Stimulated activated CD8-positive, alpha-beta memory T cell treated with anti-CD3 and anti-CD28 coated beads, Interleukin-7, amount 100 ng/mL, for 1 hour (primary cell): ENCODE measurements at places on chromosomes 2 and 18.

DNA sequence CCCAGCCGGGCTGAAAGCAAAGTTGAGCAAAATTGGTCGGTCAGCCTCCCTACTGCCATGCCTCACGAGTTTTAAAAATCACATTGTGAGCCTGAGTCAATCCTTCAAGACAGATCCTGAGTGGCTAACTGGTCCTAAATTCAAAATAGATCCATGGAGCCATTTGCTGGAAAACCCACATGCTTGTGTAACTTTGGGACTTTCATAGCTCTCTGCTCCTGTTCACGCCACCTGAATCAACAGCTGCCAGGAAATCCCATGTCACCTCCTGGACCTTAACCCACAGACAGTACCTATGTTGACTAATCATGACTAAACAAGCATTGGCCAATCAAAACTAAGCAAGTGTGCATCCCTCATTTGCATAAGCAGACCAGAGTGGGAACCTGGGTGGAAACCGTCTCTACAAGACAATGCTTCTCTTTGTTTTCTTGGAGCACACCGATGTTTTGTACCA is 42.8 kb upstream of the LDLRAD4 start:
- no peak for DNase-seq

DNA sequence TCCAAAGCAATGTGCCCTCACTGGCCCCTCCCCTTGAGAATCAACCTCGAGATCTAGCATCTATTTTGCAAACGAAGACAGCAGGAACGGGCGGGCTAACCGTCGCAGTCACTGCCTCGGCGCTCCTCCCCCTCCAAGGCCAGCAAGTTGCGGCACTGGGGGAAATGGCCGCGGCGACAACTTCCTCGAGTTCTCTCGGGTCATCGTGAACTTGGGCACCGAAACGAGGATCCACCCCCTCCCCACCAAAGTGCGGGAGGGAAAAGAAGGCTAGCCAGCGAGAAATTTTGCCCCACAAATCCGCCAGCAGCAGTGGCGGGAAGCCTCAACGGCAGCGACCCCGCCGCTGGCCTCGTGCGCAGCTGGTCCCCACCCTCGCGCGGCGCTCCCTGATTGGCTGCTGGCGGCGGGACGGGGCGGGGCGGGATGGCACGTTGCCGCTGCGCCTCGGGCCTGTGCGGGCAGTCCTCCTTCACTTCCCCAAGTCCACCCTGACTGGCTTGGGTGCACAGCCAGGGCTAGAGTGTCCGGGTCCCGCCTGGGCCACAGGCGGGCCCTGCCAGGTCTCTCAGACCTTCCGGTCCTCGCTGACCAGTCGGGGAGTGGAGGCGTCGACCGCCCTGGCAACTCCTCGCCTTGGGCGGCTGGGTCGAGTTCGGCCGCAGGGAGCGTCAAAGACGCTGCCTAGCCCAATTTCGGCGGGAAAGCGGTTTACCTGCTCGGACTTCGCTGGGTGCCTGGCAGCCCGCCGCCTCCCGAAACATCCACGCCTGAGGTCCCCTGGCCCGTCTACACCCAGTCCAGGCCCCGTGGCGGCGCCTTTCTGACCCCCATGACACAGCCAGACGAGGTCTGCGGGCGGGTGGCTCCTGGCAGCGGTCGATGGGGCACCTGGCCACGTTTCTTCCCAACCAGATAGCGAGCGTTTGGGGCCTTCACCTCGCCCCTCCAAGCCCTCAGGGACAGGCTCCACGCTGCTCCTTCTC is at the start of gene BOLL:
BOLL (minus strand) TSS at position 364 of the 986 bp plus-strand sequence. CDS start 3,469 bp downstream, outside the sequence.
- DNase-seq = no peak

DNA sequence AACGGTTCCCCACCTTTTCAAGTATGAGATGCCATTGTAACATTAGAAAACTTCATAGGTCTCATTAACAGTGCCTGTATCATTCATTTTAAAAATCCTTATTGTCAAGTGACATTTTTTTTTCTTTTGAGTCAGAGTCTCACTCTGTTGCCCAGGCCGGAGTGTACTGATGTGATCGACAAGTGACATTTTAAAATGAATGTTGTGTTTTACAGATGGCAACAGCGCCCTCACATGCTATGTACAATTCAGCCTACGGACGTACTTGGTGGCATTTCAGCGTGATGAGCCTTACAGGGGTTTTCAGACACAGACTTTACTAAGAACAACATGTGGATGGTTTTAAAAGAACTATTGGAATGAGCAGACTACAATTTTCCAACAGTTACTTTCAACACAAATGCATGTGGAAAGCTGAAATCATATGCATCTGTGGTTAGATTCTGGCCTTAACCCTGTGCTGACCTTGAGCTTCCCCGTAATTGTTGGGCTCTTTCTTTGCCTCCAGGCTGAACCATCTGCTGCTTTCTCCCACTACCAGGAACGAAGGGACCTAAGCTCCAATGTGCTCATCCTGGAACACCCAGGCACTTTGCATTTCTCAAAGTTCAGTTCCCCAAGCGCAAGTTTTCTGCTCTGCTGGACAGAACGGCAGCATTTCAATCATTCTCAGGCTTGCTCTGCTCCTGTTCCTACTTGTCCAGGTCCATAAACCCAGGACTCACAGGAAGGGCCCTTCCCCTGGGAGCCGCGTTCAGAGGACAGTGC is 119.9 kb upstream of the NDUFV2 start:
- no peak for DNase-seq

DNA sequence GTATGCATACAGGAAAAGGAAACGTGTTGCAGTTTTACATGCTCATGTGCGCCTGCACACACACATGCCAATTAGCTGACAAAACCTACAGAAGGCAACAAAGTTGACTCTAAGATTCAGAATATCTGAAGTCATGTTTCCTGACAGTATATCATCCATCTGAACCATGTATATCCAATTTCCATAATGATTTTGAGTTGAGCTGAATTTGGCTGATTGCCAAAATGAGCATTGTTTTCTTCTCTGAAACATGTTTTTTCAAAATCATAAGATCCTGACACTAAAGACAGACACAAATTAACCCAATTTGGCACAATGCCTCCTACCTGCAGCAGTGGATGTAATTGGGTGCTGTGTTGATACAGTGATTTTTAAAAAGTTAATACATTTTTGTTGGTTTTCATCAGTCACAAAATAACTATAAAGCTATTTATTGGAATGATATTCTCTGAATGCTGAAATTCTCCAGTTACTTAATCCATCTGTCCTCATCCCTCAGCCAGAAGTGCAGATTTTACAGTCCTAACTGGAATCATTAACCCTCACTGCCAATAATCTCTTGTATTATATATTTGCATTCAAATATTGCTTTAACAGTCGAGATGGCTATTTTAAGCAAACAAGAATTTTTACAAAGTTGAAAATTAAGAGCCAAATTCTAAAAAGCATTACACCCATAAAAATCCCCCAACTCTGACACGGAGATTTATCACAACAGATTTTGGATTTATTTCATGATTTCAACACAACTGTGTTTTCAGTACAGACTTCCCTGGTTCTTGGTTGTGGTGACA is 161.7 kb upstream of the LMAN1 start:
- no peak for DNase-seq

DNA sequence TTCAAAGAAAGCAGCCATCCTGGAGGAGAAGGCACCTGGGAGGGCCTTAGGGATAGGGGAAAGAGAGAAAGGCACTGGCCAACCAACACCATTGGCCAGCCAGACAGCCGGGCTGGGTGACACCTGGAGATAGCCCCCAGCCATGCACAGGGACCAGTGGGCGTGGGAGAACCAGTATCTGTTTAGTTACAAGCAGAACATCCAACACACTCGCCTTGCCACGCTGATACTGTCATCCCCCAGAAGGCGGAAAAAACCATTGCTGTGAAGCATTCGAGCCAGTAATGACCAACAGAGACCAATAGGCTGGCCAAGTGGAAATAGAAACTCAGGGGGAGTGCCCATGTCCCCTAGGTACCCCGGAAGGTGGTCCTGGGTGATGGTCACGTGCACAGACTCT is 15.5 kb downstream of the ASPRV1 start:
- no peak for DNase-seq

DNA sequence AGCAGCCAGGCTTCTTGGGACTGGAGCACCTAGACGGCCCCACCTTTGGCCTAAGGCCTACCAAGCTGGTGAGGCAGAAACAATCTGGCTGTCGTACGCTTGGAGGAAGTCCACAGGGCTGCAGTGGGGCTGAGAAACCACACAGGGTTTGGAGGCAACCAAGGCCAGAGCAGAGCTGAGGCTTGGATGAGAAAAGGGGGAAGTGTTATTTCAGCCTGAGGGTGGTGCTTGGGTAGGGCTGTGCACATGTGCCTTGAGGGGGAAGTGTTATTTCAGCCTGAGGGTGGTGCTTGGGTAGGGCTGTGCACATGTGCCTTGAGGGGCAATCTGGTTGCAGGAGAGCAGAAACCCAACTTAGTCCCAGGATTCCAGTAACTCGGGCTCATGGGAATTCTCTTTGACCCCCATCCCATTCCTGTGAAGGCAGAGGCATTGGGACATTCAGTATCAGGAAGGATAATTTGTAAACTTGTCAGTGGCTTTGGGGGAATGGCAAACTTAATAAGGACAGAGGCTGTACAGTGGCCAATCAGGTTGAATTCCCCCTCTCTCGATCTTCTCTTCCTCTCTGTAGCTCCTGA is 971 bp upstream of the FBXO41 start:
- no peak for DNase-seq

DNA sequence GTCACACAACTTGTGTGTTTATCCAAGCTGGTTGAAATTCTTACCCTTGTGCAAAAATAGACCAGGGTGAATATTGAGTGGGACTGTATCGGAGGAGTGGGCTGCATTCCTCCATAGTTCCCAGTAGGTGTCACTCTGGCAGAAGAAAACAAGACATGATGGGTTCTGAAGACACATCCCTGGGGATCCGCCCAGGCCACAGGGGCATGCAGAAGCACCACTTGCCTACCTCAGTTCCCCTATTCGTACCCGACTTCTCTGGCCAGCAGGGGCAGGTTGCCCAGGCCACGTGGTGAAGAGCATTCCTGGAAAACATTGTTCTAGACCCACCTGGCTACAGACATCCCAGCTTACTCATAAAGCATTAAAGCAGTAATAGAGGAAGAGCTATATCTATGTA is 168.2 kb downstream of the FAM210A start:
- DNase-seq = no peak

GRCh38 chr2:36380624-36381481 is 25.3 kb downstream of the CRIM1 start:
- DNase-seq = no peak

DNA sequence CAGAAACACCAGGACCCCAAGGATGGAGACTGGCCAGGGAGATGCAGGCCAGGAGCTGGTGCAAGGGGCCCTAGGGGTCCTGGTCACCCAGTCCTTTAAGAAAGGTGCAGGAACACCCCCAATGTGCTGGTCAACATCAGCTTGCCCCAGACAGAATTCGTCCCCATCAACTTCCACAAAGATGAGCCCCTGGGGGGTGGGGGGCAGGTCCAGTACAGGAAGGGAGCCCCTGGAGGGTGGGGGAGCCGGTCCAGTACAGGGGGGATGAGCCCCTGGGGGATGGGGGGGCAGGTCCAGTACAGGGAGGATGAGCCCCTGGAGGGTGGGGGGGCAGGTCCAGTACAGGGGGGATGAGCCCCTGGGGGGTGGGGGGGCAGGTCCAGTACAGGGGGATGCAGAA is 160.7 kb upstream of the SALL3 start:
- no peak for DNase-seq

DNA sequence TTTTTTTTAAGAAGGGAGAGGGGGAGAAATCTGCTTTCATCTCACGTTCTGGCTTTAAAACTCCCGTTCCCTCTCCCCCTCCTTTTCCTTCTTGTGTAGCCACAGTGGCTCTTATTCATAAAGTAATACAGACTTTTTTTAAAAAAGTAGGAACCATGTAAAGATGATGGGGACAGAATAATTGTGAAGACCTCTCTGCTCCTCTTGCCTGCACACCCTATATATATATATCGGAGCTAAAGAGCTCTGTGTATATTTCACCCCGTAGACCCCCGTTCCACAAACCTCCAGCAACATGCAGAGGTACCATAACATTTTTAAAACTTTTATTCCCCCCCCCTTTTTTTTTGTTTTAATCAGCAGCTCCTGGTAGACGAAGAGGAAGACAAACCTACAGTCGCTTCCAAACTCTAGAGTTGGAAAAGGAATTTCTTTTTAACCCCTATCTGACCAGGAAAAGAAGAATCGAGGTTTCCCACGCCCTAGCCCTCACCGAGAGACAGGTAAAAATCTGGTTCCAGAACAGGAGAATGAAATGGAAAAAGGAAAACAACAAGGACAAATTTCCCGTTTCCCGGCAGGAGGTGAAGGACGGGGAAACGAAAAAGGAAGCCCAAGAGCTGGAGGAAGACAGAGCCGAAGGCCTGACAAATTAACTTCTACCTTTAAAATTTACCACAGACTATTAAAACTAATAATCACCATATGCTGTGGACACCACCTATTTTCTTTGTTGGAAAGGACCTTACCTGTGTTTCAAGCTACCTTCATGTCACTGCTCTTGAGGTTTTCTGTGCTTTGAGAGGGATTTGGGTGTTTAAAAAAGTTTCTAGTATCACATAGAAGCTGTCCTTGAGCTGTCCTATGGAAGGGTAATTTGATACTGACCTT is 1.7 kb downstream of the HOXD8 start:
- no peak for DNase-seq

- no peak for DNase-seq
Observed at GRCh38 chr18:59267503-59268126, 5.6 kb downstream of the RAX start.

DNA sequence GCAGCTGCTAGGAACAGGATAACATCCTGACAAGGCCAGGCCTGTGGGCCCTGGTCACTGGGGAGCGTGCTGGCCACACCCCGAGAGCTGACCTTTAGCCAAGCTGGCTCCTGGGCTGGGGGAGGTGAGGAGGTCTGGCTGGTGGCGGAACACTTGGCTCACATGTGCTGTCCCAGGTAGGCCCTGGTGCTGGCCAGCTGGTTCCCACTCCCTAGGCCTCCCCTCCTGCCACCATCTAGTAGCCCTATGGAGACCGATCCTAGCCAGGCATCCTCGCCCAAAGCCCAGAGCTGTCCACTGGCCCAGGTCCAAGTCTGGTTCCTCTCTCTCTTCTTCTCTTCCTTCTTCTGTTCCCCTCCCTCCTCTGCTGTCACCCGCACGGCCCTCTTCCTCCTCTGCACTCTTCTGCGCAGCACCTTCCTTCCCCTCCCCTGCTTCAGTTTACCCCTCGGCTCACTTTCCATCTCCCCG is 52.4 kb downstream of the TNS1 start:
- no peak for DNase-seq

- no peak for DNase-seq
Observed at GRCh38 chr18:59549503-59550173, 147.6 kb downstream of the CCBE1 start.

- no peak for DNase-seq
Observed at GRCh38 chr2:234241656-234242458, 191.4 kb downstream of the SPP2 start.

DNA sequence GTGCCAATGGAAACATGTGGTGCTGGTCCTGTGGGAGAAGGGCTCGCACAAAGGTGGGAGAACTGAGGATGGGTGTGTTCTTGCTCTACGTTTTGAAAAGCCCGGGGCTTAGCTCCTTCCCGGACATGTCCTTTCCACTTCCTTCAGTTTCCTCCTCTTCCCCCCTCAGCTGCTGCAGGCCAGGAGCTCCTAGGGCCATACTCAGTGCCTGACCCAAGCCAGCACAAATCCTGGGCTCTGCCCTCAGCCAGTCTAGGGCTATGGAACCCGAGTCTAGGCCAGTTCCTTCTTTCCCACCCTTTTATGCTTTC is 1.4 kb upstream of the SIX2 start:
- no peak for DNase-seq
